ENCODE measurements at places on chromosomes 7 and 10.

DNA sequence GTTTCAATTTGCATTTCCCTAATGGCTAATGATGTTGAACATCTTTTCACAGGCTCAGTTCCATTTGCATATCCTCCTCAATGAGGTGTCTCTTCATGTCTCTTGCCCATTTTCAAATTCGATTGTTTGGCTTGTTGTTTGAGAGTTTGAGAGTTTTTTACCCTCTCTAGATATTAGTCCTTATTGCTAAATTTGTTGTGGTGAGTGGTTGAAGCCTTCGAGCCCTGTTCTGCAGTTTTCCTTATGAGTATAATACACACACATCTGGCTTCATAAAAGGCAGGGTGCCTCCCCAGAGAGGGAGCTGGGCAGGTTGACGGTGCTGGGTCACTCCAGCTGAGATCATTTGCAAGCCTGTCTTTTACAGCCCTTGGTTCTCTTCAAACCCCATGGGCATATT is 65.1 kb downstream of the RGS10 start:
- H3K27ac ChIP-seq = no peak overlapping the region
- no peaks in the 10 kb centered on the region for H3K36me3 ChIP-seq
- no peaks in the 10 kb centered on the region for H3K27me3 ChIP-seq
- H3K4me3 ChIP-seq = no peak overlapping the region
- H3K4me1 ChIP-seq = no peaks in the 10 kb centered on the region

DNA sequence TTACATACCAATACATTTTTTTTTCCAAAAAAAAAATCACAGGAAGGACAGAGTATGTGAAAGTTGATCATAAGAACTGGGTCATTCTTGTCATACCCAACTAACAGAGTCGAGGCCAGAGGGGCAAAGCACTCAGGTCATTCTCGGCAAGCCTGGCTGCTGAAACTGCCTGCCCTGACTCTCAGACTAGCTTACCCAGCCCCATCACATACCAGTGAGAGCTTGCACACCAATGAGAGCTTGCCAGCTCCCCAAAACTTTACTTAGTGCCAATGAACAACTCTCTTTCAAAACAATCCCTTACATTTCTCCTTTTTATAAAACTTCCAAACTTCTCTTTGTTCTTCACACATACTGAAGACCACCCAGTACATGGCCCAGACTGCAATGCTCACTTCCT is 48.9 kb downstream of the VOPP1 start:
- no peaks in the 10 kb centered on the region for H3K4me1 ChIP-seq
- H3K36me3 ChIP-seq = no peaks in the 10 kb centered on the region
- H3K27ac ChIP-seq = no peak overlapping the region
- H3K27me3 ChIP-seq = no peaks in the 10 kb centered on the region
- no peak overlapping the region for H3K4me3 ChIP-seq

DNA sequence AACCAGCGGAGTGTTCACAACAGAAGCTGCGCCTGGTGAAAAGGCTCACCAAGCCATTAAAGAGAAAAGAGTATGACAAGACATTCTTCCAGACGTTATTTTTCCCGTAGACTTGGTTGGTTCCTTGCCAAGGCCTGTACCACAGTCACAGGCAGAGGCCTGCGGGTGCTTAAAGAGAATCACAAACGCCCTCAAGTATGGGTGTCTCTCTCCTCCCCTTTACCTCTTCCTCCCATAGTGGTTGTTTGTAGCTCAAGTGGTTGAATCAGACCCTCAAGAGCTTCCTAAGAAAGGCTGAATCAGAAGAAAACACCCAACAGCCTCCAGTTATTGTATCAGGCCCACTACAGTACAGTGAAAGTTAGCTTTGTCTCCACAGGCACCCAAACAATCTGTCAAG is 169.0 kb downstream of the CREB5 start:
- no peak overlapping the region for H3K27ac ChIP-seq
- DNase-seq = no peak
- no peaks in the 10 kb centered on the region for H3K27me3 ChIP-seq
- no peak overlapping the region for H3K4me3 ChIP-seq

DNA sequence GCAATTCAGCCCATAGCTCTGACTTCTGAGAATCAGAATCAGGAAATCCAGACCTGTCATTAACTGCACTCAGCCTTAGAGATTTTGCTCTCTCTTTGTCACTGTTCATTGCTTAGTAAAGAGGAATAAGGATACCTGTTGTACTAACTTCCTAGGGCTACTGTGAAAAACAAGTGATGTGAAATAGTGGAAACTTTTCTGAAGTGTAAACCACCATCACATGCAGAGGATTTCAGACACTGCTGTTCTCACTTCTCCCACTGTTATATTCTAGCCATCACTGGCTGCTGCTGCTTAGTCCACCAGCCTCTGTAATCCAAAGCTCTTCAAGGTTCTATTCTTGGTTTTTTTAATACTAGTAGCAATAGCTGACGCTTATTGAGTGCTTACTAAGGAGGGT is 129.6 kb upstream of the CCDC6 start:
- no peaks in the 10 kb centered on the region for H3K36me3 ChIP-seq
- H3K4me3 ChIP-seq = no peak overlapping the region
- no peak for DNase-seq
- H3K27me3 ChIP-seq = no peaks in the 10 kb centered on the region
- no peak overlapping the region for H3K27ac ChIP-seq
- peaks cover 15% of the 10 kb centered on the region for H3K4me1 ChIP-seq

DNA sequence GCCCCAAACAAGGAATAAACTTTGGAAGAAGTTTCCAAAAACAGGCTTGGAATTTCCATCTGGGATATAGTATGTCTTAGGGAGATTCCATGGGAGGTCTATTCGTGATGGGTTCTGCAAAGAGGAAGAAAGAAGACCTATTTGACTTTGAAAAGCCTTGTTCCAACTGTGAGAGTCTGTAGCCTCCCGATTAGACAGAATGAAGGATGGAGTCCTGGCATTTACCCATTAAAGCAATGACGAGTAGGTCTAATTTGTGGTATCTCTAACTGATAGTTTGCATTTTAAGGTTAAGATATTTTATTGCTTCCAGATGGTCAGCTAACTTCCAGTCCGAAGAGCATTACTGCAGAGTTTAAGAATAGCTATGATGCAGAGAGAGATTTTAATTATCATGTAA is 19.5 kb upstream of the GALNT17 start:
- H3K36me3 ChIP-seq = no peaks in the 10 kb centered on the region
- H3K27me3 ChIP-seq = no peaks in the 10 kb centered on the region
- H3K4me3 ChIP-seq = no peak overlapping the region
- H3K4me1 ChIP-seq = no peaks in the 10 kb centered on the region
- no peak for DNase-seq
- H3K27ac ChIP-seq = no peak overlapping the region

- DNase-seq = peak; percentile 66
- no peak overlapping the region for H3K27ac ChIP-seq
- no peaks in the 10 kb centered on the region for H3K27me3 ChIP-seq
- peak overlapping the region; percentile 60 for H3K4me3 ChIP-seq
- H3K4me1 ChIP-seq = no peaks in the 10 kb centered on the region
Observed at GRCh38 chr10:29304995-29305335, 16.1 kb downstream of the LYZL1 start.

DNA sequence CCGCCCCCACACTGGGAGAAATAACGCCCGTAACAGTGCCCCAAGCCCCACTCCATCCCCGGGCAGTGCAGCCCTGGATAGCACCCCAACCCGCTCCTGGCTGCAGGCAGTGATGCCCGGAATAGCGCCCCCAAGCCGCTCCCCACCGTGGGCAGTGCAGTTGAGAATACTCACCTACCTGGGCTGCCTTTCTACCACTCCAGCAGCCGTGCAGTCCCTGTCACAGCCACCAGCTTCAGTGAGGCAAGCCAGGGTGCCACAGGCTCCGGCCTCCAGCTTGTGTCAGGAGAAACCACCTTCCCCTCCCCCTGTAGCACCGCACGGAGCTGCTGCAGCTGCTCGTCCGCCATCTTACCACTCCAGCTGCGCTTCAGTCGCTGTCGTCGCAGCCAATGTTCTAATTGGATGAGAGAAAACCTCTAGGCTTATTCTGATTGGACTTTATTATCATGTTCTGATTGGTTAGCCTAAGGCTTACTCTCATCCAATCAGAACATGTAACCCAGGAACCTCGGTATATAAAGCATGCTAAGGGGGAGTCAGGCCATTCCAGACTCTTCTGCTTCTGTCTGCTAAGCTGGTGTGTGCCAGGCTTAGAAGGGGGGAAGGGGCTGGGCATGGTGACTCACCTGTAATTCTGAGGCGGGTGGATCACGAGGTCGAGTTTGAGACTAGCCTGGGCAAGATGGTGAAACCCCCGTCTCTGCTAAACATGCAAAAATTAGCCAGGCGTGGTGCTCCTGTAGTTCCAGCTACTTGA is 53.2 kb upstream of the ZNF33B start:
- no peaks in the 10 kb centered on the region for H3K36me3 ChIP-seq
- H3K4me1 ChIP-seq = no peaks in the 10 kb centered on the region
- H3K27ac ChIP-seq = no peak overlapping the region
- DNase-seq = no peak

DNA sequence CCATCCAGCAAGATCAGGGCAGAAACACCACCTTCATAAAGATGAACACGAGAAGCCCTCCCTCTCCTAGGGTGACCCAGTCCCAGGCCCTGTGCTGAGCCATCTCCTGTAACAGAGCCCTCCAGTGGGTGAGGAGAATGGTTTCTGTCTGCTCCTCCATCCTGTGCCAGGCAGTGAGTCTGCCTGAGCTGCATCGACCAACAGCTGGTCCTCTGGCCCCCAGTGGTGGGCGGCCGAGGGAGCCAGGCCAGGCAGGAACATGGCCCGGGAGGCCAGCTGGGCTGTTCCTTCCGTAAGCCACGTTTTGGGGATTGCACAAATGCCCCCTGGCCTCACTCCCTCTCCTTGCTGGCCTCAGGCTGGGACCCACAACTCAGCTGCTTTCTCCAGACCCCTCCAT is 73.5 kb downstream of the GRB10 start:
- H3K36me3 ChIP-seq = peaks cover 4% of the 10 kb centered on the region
- H3K27ac ChIP-seq = no peak overlapping the region
- no peak overlapping the region for H3K4me3 ChIP-seq
- no peaks in the 10 kb centered on the region for H3K27me3 ChIP-seq

GRCh38 chr10:99337311-99337811 is 8.2 kb downstream of the CNNM1 start:
- DNase-seq = no peak
- no peak overlapping the region for H3K4me3 ChIP-seq
- H3K36me3 ChIP-seq = peaks cover 3% of the 10 kb centered on the region
- H3K4me1 ChIP-seq = no peaks in the 10 kb centered on the region
- H3K27ac ChIP-seq = no peak overlapping the region

DNA sequence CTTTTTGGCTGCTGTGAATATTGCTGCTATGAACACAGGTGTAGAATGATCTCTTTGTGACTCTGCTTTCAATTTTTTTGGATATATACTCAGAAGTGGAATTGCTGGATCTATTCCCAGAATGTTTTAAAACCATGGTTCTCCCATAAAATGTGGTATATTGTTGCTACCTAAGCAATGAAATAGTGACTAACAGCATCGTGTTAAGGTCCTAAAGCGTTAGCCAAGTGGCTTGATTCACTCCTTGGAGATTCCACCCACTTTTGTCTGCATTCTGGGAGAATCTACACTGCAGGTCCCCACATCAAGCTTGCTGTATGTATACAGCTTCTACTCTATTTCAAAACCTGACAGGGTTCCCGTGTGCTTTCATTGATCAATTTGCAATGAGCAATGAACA is 105.6 kb downstream of the CDK6 start:
- H3K4me3 ChIP-seq = no peak overlapping the region
- peaks cover 28% of the 10 kb centered on the region for H3K4me1 ChIP-seq
- peaks cover 48% of the 10 kb centered on the region for H3K36me3 ChIP-seq
- H3K27me3 ChIP-seq = no peaks in the 10 kb centered on the region
- DNase-seq = no peak
- H3K27ac ChIP-seq = peak overlapping the region; percentile 44

DNA sequence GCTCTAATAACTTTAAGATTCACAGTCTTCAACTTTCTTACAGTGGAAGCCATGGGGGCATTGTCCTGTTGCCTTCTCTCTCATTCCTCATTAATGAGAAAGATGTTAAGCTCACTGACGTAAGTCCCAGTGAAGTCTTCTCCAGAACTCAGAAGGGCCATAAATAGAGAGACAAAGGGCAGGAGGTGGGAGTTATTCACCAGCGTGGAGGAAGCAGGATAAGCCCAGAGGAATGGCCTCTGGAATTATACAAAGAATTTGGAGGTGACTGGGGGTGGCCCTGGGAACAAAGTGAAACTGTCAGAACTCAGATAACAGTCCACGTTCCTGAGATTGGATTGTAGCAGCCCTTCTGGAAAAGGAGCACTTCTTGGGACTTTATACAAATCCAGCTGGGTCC is 52.4 kb downstream of the SORBS1 start:
- no peaks in the 10 kb centered on the region for H3K27me3 ChIP-seq
- DNase-seq = no peak
- H3K4me3 ChIP-seq = no peak overlapping the region
- no peak overlapping the region for H3K27ac ChIP-seq
- H3K36me3 ChIP-seq = no peaks in the 10 kb centered on the region

DNA sequence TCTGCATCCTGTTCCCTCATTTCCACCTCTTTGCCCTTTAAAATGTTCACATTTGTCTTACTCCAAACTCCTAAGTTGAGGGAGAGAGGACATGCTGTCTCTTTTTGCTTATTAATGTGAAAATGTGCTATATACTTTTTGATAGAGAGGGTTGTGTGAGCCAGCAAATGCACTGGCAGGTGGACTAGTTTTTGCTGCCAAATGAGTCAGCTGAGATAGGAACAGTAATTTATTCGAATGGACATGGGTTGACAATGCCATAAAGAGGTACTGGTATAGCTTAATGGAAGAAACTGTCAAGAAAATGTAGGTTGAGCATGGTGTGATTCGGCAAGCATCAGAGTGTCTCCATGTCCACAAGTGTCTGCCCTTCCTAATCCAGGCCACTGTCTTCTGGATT is 9.2 kb upstream of the TRUB1 start:
- no peaks in the 10 kb centered on the region for H3K36me3 ChIP-seq
- H3K27me3 ChIP-seq = peaks cover 3% of the 10 kb centered on the region
- no peak overlapping the region for H3K4me3 ChIP-seq
- no peak overlapping the region for H3K27ac ChIP-seq
- no peak for DNase-seq

DNA sequence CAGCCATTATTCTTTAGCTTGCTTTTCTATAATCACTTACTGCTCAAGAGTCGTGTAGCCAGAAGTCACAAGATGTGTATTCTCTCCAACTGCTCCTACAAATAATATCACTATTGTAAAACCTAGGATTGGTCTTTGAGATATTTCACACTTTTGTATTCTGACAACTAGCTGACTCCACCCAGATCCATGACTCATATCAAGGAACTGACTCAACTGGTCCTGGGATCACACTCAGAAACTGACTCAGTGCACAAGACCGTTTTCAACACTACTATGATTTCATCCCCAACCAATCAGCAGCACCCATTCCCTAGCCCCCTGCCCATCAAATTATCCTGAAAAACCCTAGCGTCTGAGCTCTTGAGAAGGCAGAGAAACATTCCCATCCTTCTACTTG is 56.5 kb upstream of the ORC5 start:
- no peak for DNase-seq
- no peaks in the 10 kb centered on the region for H3K4me1 ChIP-seq
- no peak overlapping the region for H3K27ac ChIP-seq

DNA sequence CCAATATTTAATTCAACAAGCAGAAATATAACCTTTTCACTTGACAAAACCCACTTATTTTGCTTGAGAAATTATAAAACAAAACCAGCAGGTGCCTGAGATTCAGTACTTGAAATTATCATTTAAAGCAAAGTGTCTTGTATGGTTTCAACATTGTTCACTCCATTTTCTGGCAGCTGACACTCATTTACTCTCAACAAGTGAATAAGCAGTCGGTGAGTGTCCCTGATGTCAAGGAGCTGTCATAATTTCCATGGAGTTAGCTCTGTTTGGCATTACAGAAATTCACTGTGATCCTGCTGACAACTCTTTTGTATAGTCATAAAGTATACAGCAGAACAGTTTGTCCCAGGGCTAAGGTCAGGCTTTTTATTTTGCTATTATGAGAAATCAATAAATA is 490.0 kb downstream of the CNTNAP2 start:
- no peaks in the 10 kb centered on the region for H3K27me3 ChIP-seq
- no peak overlapping the region for H3K4me3 ChIP-seq
- DNase-seq = no peak
- H3K27ac ChIP-seq = no peak overlapping the region

Measured in common myeloid progenitor, CD34-positive (primary cell).